Ecto neural progenitor cell (in vitro differentiated cells): ENCODE measurements at places on chromosomes 6 and 20.

- no peak for DNase-seq
These were observed 60.2 kb downstream of the CHMP4B start for GRCh38 chr20:33871362-33871761.

DNA sequence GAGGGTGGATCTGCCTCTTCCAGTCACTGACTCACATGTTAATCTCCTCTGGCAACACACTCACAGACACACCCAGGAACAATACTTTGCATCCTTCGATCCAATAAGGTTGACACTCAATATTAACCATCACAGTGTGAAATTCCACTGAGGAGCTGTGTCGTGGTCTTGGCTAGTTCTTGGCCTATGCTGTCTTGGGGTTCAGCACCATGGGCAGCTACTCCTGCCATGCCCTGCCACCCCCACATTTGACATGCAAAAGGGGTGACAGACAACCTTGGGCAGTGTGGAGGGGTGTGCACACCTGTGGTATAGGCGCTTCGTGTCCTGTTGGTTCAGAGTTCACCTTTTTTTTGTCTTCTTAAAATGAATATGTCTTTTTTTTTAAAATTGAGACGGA lies 25.8 kb downstream of the ANKRD6 start:
- no peak for DNase-seq

GRCh38 chr6:169640351-169640852 lies 61.4 kb downstream of the WDR27 start:
- DNase-seq, result no peak

DNA sequence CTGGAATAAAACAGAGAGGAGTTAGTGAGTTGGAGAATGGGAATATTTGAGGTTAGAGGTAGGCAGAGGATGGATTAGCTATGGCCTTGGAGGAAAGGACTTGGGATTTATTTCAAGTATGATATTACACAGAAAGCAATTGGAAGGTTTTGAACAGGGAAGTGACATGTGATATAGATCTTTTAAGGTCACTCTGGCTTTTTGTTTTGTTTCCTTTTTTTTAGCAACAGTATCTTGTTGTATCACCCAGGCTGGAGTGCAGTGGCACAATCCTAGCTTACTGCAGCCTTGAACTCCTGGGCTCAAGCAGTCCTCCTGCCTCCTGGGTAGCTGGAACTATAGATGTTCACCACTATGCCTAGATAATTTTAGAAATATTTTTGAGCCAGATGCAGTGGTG lies 190.3 kb downstream of the UTRN start:
- DNase-seq, result no peak

DNA sequence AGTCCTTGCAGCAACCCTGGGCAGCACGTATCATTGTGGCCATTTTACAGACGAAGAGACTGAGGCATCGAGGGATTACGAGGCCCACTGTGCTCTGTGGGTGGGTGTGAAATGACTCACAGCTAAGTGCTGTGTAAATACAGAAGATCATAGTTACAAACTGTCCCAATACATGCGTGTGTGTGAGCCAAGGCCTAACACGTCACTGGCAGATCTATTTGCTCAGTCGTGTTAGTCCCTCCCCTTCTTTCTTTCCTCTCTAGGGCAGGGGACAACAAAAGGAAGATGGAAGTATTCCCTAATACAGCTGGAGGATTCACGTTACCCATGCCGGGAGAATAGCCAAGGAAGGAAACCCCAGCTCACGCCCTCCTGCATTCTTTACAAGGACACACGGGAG lies 175.9 kb downstream of the CDC5L start:
- no peak for DNase-seq

GRCh38 chr20:62820962-62821725 lies 4.3 kb downstream of the COL9A3 start:
- DNase-seq, result no peak

DNA sequence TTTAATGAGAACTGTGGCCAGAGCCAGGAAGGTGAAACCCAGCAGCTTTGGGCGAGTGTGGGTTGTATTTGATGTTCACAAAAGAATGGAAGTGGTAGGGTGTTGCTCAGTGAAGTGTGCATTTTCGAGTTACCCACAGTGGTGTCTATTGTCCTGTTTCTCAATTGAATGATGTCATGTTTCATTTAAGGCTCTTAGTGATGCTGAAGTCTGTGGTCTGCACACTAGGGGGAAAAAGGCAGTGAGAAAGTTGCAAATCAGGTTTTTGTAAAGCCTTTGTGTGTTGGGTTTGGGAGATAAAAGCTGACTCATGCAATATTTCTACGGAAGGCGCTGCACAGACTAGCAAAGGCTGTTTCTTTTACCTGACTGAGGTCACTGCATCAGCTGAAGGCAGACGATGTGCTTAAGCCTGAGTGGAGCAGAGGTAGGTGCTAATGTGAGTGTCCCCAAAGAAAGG lies 121.1 kb downstream of the PLEKHG1 start:
- peak; percentile 55 for DNase-seq

DNA sequence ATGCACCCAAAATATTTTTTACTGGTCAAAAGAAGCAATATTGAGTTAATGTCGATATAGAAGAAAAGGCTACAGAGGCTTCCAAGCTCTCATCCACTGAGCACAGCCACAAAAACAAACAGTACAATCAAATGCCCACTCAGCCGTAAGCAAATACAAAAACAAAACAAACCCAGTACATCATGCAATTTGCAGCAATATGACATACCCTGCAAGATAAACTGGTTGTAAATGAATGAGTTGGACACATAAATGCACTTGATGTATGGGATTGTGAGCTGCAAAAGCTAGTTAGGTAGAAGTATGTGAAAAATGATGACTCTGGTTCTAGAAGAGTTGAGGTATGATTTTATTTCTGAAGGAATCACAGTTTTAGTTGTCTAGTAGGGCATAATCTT lies 83.9 kb downstream of the SESN1 start:
- no peak for DNase-seq

- no peak for DNase-seq
These were observed 30.1 kb downstream of the TMEM74B start for GRCh38 chr20:1154691-1155090.

DNA sequence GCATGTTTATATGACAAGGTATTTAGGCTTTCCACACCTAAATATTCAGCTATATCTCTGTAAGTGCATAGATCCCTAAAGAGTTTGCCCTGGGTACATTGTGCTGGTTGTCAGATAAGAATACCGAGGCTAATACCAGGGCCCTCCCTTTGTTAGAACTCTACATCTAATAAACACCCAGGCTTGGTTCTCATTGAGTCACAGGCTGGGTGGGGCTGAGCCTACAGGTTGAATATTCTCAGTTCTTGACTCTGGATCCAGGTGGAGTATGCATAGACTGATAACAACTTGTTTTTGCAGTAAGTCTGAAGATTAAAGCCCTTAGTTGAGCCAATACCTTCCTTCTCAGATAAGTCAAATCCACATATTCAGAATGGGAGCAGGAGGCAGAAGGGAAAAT lies 312.2 kb upstream of the FLRT3 start:
- no peak for DNase-seq

DNA sequence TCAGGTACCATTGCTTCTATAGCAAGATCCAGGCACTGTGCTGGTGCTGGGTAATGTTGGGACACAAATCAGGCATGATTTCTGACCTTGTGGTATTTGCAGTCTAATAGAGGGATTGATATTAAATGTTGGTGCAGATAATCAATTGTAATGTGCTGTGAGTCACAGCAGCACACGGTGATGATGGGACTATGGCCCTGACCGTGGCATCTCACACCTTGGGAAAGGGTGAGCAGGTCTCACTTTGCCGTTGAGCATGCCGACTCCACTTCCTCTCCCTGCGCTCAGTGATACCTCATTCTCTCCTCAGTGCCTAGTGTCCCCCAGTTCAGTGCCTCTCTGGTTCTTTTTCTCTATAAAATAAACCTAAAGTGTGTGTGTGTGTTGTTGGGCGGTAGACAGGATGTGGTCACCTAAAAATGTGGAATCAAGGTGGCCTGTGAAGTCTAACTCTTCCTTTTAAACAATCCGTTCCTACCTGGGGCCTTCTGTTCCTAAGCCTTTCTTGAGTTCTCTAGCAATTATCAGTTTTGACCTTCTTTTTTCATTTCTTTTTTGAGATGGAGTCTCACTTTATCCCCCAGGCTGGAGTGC lies 188.5 kb downstream of the REV3L start:
- DNase-seq, result no peak

DNA sequence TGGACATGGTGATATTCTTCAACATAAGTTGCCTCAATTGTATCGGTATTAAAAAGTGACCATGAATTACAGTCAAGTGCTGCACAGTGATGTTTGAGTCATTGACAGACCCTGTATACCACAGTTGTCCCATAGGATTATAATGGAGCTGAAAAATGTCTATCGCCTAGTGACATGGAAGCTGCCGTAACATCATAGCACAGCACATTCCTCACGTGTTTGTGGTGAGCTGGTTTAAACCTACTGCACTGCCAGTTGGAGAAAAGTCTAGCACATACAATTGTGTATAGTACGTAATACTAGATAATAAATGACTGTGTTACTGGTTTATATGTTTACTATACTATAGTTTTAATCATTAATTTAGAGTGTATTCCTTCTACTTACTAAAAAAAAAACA lies 150.2 kb downstream of the CDH26 start:
- DNase-seq, result no peak

DNA sequence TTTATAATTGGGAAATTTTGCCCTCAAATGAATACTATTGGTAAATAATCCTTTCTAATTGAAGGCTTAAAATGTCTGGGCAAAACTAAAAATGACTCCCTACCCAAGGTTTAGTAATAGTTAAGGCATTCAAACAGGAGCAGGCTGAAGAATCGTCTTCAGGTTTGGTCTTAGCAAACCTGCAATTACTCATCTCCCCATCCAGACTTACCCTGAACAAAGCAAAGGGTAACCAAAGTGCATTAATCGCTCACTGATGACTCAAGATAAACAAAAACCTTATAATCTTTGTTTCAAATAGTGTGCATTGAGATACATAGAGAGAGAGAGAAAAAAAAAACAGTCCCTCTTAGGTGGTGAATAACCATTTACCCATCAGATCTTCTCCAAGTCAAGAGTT lies 225.5 kb downstream of the BMP2 start:
- DNase-seq, result no peak

DNA sequence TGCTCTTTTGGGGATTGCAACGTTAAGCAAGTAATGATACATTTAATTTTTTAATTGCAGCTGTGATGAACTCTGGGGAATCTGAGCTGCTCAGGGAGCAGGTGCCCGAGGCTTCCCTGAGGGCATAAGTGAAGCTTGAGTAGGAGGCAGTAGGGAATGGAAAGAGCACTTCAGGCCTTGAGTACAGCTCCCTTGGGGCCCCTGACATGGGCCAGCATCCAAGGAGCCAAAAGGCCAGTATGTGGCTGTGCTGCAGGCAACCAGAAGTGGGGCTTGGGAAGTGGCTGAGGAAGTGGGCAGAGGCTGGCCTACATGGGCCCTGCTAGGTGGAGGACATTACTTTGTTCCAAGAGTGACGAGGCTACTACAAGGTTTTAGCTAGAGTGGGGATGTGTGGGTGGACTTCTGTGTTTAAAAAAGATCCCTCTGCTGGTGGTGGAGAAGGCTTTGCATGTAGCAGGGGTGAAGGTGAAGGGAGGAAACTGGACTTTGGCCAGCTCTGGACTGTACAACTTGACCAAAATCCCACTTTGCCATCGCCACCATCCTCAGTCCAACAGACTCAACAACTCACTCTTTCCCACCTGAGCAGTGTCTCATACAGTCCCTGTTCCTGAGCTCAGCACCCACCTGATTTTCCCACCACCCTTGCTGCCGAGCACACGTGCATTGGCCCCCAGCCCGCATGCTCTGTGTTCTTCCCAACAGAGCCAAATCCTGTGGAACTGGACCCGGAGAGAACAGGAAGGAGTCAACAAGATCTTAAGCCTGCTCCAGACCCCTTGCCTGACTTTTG lies 10.9 kb upstream of the ZNF831 start:
- DNase-seq, result no peak

DNA sequence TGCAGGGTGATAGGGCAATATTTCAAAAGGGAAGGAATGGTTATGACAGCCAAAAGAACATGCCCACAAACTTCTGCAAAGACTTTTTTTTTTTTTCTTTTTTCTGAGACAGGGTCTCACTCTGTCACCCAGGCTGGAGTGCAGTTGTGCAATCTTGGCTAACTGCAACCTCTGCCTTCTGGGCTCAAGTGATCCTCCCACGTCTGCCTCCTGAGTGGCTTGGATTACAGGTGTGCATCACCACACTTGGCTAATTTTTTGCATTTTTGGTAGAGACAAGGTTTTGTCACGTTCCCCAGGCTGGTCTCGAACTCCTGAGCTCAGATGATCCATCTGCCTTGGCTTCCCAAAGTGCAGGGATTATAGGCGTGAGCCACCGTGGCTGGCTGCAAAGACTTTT lies 117.6 kb upstream of the ADGRF1 start:
- DNase-seq, result no peak

- DNase-seq, result no peak
These were observed 3.8 kb downstream of the EFHC1 start for GRCh38 chr6:52423971-52424381.

DNA sequence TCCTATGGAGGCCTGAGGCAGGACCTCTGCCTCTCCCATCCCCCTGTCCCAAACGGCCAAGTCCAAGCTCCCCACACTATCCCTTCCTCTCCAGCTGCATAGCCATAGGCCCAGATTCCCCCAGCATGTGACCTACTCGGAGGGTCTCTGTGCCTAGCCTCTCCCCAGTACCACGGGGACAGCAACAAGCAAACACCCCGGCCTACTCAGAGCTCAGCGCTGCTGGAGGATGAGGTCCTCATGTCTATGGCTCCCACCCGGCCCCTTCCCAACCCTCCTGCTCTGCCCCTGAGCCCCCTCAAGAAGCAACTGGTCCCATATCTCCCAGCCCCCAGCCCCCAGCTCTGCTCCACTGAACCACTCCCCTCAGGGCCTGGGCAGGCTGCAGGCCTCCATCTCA lies 24.2 kb downstream of the RNASET2 start:
- DNase-seq, result no peak

- DNase-seq, result no peak
These were observed 74.0 kb downstream of the SOBP start for GRCh38 chr6:107563694-107564588.

DNA sequence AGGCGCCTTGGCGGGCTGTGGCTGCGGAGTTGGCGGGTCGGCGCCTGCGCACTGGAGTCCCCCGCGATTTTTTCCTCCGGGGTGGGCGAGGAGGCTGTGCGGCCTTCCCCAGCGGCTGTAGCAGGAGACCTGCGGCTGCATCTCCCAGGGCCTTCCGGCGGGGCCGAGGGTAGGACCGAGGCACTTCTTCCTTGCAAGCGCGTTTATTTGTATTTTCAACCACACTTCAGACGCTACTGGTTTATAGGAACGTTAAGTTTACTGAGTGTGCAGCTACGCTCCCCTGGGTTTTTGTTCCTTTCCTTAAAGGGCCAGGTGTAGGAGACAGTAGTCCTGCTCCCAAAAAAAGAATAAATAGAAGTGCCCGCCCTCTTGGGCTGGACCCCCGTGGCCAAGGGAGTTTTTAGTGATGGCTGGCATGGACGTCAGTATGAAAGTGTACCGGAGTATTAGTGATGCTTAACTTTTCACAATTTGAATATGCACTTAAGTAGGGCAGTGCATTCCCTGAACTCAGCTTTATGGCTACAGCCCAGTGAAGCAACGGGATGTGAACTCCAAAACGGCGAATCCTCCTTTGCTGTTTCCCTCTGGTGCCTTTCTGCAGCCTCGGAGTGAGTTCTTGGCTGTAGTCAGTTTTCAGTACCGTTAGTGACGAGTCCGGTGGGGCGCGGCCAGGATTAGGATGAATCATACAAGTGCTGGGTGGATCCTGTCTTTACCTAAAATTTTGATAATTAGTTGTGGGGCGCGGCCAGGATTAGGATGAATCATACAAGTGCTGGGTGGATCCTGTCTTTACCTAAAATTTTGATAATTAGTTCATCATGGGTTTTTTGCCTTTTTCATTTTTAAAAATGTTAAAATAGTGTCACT lies 1.0 kb upstream of the FBXO5 start:
- peak; percentile 54 for DNase-seq
